ENCODE measurements at places on chromosomes 6 and 20.

GRCh38 chr6:141906569-141907080, 226.1 kb upstream of the GJE1 start:
- DNase-seq, result no peak

DNA sequence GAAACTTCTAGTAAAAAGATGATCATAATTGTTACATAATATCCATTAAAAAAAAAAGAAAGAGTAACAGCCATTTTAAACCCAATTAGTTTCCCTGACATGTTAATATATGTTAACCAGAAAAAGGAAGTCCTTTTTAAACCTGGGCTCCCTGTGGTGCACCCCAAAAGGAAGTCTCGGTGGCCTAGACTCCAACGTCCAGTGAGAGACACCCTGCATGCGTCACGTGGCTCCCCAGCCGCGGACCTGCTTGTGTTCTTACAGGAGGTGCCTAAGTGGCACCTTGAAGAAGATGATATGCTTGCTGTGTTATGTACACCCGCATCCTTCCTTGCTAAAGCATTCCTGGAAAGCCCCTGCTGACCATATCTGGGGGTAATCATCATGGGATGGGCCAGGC, 50.1 kb downstream of the FOXC1 start:
- no peak for DNase-seq

DNA sequence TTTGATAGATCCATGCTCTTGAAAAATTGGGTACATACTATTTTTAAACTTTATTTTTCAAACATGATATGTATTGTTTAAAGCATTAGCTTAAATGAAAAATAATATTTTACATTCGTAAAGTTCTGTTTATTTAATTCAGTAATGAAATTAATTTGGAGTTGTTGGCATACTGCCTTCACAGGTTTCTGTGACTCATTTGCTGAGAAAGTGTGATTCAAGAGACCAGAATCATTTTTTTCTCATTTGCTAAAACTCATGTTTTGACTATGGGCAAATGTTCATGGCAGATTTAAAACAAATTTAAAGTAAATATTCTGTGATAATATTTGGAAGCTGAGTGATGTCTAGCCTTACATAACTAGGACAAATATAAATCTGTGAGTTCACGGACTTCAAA, 230.4 kb downstream of the BCKDHB start:
- no peak for DNase-seq

DNA sequence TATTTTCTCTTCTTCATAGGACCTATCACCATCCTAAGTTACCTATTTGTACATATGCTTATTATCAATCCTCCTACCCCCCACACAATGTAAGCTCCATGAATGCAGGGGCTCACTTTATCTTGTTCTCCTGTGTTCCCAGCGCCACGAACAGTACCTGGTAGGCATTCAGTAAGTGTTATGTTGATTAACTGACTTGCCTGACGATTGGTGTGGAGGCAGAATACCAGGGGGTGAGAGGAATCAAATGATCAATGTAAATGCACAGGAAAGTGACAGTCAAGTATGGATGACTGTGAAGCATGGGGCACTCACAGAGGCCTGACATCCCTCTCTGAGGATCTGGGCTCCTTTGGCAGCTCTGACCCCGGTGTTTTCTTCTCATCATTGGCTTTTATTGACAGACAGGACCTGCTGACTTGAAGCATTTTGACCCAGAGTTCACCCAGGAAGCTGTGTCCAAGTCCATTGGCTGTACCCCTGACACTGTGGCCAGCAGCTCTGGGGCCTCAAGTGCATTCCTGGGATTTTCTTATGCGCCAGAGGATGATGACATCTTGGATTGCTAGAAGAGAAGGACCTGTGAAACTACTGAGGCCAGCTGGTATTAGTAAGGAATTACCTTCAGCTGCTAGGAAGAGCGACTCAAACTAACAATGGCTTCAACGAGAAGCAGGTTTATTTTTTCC, 6.1 kb upstream of the IFT52 start:
- no peak for DNase-seq

DNA sequence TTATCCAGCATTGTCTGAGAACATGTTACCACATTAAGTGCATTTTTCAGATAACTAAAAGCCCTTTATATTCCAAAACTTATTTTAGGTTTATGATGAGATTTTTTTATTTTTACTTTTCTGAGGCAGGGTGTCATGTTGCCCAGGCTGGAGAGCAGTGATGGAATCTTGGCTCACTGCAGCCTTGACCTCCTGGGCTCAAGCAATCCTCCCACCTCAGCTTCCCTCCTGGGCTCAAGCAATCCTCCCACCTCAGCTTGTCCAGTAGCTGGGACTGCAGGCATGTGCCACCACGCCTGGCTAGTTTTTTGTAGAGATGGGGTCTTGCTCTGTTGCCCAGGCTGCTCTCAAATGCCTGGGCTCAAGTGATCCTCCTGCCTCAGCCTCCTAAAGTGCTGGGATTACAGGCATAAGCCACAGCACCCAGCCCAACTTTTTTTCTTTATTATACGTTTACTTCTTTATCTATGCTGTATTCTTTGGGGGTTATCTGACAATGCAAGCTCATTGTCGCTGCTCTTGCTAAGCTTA, 6.2 kb downstream of the DYNLT1 start:
- DNase-seq, result no peak

DNA sequence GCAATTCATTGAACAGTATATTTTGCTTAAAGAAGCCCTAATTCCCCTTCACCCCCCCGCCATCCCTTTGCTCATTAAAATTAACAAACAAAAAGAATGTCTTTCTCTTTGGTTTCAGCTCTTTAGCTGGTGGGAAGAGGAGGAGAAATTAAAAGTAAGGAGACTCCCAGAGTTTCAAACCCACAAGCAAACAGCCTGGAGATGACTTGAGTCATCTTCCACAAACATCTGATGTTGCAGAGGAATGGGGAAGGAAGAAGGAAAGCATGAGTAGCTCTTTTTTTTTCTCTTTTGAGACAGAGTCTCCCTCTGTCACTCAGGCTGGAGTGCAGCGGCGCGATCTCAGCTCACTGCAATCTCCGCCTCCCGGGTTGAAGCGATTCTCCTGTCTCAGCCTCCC, 189.6 kb downstream of the ADAT2 start:
- DNase-seq, result no peak

DNA sequence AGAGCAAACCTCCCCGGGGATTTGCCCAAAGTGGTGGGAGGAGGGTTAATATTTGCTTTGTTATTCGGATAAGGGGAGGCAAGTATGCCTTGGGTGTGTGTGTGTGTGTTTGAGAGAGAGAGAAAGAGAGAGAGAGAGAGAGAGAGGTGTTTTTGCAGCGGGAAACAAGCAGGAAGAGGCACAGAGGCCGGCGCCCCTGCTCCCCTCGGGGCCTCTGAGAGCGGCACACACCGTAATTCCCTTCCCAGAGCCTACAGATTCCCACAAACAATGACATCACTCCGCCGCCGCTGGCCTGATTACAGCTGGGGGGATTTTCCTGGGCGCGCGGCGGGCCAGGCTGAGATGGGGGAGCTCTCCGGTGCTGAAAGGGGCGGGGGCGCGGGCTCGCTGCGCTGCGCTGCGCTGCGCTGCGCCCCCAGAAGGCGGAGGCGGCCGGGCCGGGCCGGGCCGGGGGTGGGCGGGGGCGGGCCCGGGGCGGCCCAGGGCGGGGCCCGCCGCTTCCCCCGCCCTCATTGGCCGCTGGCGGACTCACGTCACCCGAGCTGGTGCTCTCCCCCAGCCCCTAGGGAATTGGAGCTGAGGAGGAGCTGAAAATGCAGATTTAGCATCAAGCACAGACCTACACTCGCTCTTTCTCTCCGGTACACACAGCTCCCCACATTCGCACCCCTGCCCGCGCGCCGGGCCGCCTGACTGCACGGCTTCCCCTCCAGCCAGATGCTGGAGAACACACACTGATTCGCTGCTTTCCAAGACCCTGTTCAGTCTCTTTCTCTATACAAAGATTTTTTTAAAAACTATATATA, at the start of gene PCSK2:
Gene PCSK2 (plus strand): TSS at position 631 of the 809 bp plus-strand sequence. CDS start 266 bp downstream, outside the sequence.
- DNase-seq, result peak; percentile 89

DNA sequence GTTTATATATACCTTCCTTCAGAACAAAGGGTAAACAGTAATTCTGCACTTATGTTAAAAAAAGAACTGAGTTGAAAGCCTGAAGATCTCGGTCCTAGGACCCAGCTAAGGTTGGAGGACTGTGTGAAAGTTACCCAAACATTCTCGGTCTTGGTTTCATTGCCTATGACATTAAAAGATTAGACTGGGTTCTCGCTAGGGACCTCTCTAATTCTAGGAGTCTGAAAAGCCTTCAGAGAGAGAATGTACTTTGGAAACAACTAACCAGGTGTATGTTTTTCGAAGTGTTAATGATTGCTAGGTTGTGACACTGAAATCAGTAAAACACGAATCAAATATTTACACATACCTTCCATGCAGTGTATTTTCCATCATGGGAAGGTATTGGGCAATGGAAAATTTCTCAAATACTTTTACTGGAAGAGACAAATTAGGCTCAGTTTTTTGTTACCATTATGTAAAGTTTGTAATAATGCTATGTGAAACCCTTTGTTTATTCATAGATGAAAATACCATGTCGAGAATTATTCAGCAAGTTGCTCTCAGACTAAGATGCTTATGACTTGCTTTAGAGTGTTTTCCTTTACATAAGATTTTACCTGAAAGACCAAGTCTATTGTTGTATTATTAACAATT, 113.7 kb upstream of the LOC128125822 start:
- no peak for DNase-seq

DNA sequence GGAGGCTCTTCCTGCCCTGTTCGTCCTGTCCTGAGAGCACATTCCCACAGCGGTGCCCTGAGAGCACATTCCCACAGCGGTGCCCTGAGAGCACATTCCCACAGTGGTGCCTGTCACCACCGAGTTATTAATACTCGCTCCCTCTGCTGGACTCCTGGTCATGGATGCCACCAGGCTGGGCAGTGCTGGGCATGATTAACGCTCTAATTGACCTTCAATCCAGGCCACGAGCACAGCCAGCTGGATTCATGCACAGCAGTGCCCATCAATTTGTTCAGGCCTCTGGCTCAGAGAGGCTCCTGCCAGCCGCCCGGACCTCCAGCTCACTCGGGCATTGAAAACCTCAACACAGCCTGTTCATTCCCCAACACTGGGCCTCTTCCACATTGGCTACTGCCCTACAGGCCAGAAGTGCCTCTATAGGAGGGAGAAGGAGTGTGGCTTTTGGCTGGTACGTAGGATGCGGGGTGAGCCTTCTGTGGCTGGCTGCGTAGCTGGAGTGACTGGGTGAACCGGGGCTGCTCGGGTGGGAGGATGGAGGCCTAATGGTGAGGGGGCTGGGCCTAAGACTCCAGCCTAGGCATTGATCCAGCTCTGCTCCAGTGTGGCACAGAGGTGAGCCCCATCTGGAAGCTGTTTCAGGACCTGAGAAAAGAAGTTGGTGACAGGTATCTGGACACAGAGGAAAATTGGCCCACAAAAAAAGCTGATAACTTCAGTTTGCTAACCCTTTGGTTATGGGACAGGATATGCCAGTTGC, 9.3 kb downstream of the IP6K3 start:
- DNase-seq, result no peak

DNA sequence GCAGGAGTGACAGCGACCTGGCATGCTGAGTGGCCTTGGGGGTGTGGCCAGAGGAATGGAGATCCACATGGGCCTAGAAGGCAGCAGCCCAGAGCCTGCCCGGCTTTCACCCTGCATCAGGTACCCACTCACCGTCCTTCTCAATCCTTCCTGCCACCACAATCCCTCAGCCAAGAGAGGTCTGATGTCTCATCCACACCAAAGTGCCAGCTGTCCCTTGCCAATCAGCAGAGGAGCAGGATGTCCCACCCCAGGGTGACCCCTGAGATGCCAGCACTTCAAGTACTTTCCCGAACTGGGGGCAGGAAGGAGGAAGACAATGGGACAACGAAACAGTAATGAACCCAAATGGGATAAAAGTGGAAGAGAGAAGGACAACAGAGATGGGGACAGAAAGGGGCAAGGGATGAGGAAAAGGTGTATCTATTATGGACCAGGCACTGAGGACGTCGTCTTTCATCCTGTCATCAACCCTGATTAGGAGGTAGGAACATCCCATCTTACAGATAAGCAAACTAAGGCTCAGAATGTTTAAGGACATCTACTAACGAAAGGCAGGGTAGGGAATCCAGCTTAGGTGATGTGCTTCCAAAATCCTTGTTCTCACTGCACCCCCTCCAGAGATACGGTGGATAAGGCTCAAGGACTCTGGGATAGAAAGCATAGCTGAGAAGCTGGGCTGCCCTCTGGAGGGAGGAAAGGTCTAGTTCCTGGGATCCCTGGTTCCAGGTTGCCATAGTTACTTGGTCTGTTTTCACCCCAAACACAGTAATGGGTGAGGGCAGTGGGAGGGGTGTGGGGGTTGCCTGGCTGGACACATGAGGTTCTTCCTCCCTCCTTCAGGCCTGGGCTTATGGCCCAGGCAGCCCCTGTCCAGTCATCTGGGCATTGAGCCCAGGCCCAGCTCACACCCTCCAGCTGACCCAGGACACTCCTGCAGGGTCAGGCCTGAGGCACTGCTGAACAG, 4.5 kb upstream of the TNXB start:
- no peak for DNase-seq

- no peak for DNase-seq
Measured at GRCh38 chr6:56311533-56312448, 64.4 kb upstream of the COL21A1 start.

GRCh38 chr20:23226612-23227265, 123.9 kb upstream of the NXT1 start:
- DNase-seq, result no peak

GRCh38 chr6:160015778-160016684, 47.1 kb downstream of the IGF2R start:
- no peak for DNase-seq

- DNase-seq, result no peak
Measured at GRCh38 chr20:30284281-30284905, 973.1 kb upstream of the DEFB115 start.

- DNase-seq, result peak; percentile 74
Measured at GRCh38 chr6:6811128-6812009, 222.8 kb downstream of the LY86 start.

DNA sequence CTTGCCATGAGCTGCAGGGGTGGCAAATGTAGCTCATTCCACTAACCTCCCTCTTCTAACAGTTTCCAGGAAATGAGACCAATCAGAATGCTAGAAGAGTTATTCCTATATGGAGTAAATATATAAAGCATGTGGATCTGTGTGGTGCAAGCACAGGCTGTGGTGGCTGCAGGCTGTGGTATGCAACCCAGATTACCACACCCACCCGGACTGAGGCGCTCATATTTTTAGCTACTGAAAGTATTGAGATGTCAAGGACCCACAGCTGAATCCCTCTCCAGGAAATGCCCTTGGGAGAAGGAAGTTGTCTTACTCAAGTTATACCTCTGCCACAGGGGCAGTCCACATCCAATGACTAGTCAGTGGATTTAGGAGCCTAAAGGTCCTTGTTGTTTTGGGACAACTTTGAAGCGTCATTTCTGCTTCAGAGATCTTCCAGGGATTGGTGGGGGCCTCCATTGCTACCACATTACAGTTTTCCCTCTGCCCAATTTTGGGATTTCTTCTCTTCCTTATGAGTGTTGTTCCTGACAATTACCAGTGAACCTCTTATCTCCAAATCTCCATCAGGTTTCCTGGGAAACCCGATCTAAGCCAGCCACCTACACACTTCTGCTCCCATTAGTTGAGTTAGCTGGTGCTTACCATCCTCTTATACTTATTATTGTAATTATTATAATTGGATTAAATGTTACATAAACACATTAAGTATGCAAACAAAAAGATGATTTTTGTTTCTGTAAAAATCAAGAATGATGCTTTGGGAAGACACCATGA, 12.1 kb upstream of the REPS1 start:
- no peak for DNase-seq

GRCh38 chr6:72580281-72580940, 41.5 kb upstream of the KCNQ5 start:
- DNase-seq, result peak; percentile 40

GRCh38 chr20:38196592-38196991, 31.5 kb upstream of the TGM2 start:
- no peak for DNase-seq

- DNase-seq, result no peak
Measured at GRCh38 chr6:105616521-105616920, 213.6 kb upstream of the PREP start.
